ENCODE measurements at places on chromosomes 7 and 10.

DNA sequence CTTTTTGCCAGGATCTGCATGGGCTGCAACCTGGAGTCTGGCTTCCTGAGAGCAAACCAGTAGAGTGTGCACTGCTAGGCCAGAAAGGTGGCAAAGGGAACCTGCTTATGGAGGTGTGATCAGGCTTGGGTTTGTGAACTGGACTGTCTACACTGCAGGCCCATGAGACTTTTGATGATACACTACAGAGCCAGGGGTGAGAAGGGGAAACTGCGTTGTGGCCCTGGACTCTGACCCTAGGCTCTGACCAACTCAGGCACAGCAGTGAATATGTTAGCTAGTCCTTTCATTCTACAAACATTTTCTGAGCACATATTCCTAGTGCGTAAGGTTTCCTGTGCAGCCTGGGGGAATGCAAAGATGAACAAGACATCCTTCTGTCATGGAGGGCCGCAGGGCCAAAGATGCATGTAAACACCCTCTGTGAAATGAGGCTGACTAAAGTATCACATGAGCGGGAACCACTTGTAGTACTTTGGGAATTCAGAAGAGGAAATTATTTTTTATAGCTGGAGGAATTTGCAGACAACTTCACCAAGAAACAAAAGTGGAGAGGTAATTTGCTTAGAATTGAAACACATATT, 63.8 kb upstream of the HPS1 start:
- no peak for DNase-seq

DNA sequence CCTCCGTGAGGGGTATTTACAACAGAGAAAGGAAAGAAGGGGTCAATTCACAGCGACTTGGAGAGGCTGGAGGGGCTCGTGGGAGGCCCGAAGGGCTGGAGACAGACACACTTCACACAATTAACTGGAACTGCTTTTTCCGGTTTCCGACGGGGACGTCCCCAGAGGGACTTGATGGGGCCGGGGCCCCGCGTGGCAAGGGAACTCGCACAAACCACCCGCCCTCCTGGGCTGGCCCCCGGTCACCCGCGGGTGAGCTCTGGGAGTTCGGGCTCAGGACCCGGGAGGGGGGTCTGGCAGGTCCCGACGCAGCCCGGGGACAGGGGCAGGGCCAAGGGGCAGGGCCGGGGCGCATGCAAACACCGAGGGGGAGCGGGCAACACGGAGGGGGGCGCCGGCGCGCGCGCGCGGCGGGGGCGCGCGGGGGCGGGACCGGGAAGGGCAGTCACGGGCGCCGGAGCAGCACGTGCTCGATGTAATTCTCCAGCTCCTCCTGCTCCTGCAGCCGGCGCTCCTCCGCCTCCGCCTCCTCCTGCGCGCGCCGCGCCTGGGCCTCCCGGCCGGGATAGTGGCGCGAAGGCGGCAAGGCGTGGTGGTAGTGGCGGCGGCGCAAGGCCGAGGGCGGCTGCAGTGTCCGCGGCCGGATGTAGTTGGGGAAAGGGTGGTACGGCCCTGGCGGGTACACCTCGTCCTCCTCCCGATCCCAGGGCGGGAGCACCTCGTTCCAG, 2.7 kb downstream of the VGF start:
- peak; percentile 90 for DNase-seq

GRCh38 chr10:14608381-14609001, 166.2 kb downstream of the FAM107B start:
- no peak for DNase-seq

- no peak for DNase-seq
Measured at GRCh38 chr7:48087349-48087748, 1.7 kb upstream of the UPP1 start.

All from NCI-H2081 (cell line).